ENCODE measurements at places on chromosomes 12 and 14.

- no peak for DNase-seq
These were observed 57.0 kb upstream of the CERS5 start for GRCh38 chr12:50224026-50224692.

GRCh38 chr12:25714198-25714984 lies 161.3 kb upstream of the LMNTD1 start:
- no peak for DNase-seq

DNA sequence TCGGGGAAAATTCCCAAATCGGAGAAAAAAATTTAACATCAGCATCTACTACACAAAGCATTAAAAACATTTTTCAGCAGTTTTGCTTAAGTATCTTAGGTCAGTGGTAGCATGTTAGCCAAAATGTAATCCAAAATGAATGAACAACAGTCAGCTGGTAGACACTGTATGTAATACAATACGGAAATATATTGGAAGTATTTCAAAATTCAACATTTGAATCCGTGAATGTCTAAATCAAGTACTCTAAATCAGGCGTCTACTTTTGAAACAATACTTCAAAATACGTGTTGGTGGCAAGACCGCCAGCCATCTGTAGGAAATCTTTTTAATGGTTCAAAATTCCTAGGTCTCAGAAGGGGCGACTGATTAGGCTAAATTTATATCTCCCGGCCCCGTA lies 1.1 kb downstream of the SCAF11 start:
- no peak for DNase-seq

GRCh38 chr12:24069532-24070395 lies 120.3 kb upstream of the SOX5 start:
- DNase-seq = no peak

- no peak for DNase-seq
These were observed 204.3 kb downstream of the ESR2 start for GRCh38 chr14:64089920-64090319.

- DNase-seq = no peak
These were observed 127.4 kb downstream of the CALM1 start for GRCh38 chr14:90523961-90524875.

GRCh38 chr12:106919910-106920544 lies 35.7 kb upstream of the TMEM263 start:
- DNase-seq = no peak

- no peak for DNase-seq
These were observed 148.5 kb downstream of the GLT1D1 start for GRCh38 chr12:129001826-129002225.

DNA sequence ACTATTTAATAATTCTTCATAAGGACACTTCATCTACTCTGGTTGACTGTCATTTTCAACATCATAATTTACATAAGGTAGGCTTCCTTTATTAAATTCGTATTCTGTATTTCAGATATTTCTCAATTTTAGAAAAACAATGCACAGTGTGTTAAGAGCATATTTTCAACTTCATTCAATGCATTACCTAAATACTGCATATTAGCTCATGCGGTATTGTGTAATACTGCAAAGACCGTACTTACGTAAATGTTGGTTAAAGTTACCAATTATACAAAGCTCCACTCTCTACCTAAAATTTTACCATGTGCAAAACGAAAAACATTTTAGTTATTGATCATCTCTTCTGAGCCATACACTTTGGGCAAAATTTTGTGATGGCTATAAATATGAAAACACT lies 62.8 kb downstream of the EXOC5 start:
- no peak for DNase-seq

DNA sequence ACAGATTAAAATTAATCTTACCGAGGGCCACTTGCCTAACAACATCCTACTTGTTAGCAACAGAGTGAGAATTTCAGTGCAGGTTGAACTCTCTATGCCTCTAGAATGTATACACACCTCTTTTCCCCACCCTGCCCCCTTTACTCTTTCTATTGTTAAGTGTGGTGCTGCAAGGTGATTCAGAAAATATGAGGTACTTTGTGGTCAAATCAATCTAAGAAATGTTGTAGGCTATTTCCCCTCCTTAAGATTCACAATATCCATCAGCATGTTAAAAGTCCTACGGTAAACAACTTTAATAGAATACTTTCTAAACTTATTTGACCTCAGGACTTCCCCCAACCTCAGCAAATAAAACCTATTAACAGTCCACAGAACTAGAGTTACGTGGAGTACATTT lies 106.0 kb downstream of the LMNTD1 start:
- no peak for DNase-seq

DNA sequence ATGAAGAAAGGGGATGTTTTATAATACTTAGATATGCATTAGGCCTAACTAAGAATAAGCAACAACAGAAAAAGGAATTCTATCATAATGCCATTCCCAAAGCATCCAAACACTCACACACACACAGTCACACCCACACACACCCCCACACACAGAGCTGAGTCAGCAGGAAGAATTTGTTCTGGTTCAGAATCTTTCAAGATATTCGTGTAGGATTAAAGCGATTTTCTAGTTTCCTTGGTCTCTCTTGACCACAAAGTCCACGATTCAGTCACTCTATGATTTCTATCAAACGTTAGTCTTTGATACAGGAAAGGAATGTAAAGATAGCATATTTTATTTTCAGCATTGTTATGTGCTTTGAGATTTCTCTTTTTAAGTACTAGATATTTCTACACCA lies 382.6 kb upstream of the DCN start:
- DNase-seq = no peak

DNA sequence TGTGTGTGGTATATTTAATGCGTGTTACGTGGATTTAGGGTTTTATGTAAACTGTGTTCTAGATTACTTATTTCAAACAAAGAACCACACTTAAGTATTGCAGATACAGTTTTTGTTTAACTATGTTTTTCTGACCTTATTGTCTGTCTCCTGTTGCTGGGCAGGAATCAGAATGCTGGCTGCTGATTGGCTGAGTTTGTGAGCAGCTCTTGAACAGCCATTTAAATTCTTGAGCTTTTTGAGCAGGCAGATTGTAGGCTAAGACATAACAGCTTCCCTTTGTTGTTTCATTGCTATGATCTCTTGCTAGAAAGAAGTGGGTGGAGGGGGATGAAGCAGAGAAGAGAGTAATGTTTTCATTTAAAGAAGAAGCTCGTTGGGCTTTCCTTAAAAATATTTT lies 52.2 kb downstream of the ATF7IP start:
- DNase-seq = peak; percentile 15

DNA sequence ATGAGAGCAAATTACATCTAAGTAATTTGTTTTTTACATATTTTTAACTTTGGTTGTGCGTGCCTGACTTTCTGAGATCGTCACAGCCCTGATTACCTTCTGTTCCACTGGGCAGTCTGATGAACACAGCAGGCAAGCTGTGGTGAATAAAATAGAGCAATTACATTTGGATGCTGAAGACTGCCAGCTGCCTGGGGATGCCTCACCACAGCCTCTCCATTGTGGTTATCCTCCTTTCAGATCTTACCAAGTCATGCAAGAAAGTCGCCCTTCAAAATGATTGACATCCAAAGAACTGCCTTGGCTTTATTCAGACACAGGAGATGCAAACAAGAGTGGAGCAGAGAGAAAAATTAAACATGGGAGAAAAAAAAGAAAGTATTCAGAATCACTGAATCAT lies 456.6 kb upstream of the TMPO start:
- no peak for DNase-seq

GRCh38 chr12:32533971-32534590 lies 134.7 kb downstream of the FGD4 start:
- DNase-seq = no peak

DNA sequence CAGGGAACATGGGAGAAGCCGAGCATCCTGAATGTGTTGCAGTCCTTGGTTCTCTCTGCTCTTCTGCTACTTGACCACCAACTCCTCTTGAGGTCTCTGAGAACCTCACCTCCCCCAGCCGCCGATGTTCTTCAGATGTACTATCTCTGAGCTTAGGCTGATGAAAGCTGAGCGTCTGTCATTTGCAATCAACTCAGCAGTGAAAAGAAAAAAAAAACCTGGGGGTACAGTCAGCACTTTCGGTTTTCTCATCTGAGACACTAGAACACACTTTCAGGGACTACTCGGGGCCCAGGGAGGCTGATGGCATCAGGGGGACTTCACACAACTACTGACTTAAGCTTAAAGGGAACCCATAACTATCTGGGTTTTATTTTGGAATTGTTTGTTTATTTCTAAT lies 9.6 kb upstream of the FLVCR2 start:
- no peak for DNase-seq

- no peak for DNase-seq
These were observed 147.3 kb downstream of the TSPAN9 start for GRCh38 chr12:3224530-3224903.

- DNase-seq = no peak
These were observed 113.0 kb downstream of the SEC23A start for GRCh38 chr14:38989922-38990546.

DNA sequence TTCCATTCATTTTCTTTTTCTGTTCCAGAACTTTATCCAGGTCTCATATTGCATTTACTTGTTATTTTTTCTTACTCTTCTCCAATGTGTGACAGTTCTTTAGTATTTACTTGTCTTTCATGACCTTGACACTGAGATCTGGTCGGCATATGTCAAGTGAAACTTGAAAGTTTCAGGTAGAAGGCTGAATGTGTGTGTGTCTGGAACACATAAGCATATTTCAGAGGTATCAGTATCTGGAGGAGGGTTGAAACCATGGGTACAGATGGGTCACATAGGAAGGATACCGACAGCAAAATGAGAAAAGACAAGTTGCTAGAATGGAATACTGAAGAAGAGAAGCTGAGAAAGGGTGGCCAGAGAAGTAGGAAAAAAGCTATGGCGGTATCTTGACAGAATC lies 22.5 kb upstream of the PTGDR start:
- DNase-seq = no peak

- DNase-seq = no peak
These were observed 158.0 kb upstream of the CCND2 start for GRCh38 chr12:4115570-4115969.

GRCh38 chr12:91040096-91040755 lies 17.6 kb downstream of the KERA start:
- no peak for DNase-seq

GRCh38 chr12:45268672-45269411 lies 52.9 kb downstream of the ANO6 start:
- DNase-seq = no peak

DNA sequence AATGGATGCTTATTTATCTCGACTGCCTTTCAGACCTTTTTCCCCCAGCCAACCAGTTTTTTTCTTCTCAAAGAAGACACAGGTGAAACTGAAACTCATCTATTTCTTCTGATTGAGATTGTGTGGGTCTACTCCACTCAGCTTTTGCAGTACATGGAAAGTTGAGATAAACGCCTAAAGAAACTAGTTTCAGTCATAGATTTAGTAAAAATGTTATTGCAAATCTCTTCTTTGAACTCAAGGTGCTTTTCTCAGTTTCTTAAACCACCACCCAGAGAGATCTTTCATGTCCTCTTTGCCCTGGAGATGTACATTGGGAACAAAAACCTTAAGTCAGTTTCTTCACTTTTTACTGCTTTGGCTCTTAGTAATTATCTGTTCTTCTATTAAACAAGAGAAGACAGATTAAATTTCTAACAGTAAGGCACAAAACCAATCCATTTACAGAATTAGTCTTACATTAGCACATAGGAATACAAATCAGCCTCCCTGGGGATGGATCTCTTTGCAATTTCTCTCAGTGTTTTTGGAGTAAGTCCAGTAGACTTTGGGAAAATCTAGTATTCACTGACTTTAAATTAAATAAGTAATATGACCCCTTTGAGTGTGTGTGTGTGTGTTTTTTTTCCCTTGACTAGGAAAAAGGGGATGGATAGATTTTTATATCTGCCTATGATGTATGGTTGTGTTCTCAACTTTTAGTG lies 11.6 kb downstream of the FBXW8 start:
- no peak for DNase-seq

DNA sequence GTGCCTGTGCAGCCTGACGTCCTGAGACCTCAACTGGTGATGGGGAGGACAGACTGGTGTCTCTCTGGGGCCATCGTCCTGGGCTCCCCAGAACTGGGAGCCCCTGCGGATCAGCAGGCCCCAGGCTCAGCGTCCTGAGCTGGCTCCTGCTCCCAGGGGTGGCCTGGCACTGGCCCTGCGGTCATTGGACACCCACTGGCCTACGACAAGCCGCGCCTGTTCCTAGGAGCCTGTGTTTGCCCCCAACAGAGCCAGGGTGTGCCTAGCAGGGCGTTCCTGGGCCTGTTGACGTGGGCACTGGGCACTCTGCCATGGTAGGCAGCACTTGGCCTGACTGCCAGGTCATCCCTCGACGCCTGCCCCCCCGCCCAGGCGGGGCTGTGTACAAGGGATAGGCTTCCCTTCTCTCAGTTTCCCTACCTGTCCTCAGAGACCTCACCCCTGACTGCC lies 8.4 kb downstream of the ADSS1 start:
- no peak for DNase-seq

GRCh38 chr12:51911788-51912711 lies 4.7 kb downstream of the ACVRL1 start:
- DNase-seq = no peak

- DNase-seq = no peak
These were observed 6.3 kb downstream of the PPM1H start for GRCh38 chr12:62928632-62929031.

GRCh38 chr12:40684986-40685385 lies 7.3 kb upstream of the CNTN1 start:
- no peak for DNase-seq

GRCh38 chr14:102775855-102776760 lies 1.1 kb upstream of the TRAF3 start:
- DNase-seq = no peak

GRCh38 chr14:87691042-87691881 lies 301.7 kb downstream of the GALC start:
- no peak for DNase-seq

GRCh38 chr12:802242-803120 lies 50.1 kb downstream of the WNK1 start:
- DNase-seq = no peak

GRCh38 chr12:123712780-123713319 lies 697 bp downstream of the ATP6V0A2 start:
- no peak for DNase-seq

- no peak for DNase-seq
These were observed 14.7 kb upstream of the SLC25A3 start for GRCh38 chr12:98578821-98579220.
